OCI-M1 (cell line): ENCODE measurements at places on chromosomes 1 and 21.

DNA sequence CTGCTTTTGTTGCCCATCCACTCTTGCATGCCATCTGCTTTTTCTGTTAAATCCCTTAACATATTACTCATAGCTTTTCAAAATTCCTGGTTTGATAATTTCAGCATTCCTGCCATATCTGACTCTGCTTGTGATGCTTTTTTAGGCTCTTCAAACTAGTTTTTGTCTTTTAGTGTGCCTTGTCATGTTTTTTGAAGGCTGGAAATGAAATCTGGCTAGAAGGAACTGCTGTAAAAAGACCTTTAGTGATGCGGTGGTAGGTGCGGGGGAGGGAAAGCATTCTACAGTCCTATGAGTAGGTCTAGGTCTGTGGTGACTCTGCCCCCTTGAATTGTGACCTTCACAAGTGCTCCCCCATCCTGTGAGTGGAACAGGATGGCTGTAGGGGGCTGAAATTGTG lies 15.0 kb upstream of the S100B start:
- DNase-seq: no peak

DNA sequence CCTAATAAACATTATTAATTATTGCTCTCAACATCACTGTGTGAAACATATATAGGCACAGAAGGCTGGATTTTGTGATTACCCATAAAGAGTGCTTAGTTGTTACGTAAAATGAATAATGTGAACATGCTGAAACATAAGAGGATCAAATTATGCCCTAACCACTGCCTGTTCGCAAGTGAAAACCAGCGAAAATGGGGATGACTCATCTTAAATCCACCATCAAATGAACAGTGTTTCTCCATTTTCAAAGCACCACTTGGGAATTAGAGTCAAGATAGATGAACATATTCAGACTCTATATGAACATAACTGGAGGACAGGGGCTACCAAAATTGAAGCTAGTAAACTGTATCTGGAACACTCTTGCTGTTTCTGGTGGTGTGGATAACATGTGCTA lies 386.2 kb downstream of the HHIPL2 start:
- DNase-seq: no peak

- peak; percentile 45 for DNase-seq
Observed at GRCh38 chr1:215076322-215076721, 6.2 kb upstream of the KCNK2 start.

DNA sequence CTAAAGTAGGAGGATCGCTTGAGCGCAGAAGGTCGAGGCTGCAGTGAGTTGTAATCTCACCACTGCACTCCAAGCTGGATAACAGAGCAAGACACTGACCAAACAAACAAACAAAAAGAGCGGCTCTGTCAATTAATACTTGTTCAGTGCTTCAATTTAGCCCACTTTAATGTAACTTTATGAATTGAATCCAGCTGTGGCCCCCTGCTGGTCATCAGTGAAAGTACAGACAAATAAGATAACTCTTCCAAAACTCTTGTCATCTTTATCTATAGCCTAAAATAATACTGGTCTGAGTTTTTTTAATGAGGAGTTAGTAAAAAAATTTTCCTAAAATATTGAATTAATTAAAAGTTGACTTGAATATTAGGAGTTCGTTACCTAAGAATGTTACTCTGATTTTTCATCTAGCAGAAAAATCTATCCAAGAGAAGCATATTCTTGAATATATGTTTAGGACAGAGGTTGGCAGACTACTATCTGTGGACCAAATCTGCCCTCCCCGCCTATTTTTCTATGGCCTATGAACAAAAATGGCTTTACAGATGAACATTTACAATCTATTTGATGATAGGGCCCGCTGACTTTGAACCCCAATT lies 26.1 kb downstream of the ATP5PF start:
- DNase-seq: peak; percentile 56

GRCh38 chr1:59697150-59697800 lies 117.5 kb upstream of the HOOK1 start:
- peak; percentile 71 for DNase-seq

- DNase-seq: peak; percentile 76
Observed at GRCh38 chr1:192809307-192810252, 741 bp downstream of the RGS2 start.

DNA sequence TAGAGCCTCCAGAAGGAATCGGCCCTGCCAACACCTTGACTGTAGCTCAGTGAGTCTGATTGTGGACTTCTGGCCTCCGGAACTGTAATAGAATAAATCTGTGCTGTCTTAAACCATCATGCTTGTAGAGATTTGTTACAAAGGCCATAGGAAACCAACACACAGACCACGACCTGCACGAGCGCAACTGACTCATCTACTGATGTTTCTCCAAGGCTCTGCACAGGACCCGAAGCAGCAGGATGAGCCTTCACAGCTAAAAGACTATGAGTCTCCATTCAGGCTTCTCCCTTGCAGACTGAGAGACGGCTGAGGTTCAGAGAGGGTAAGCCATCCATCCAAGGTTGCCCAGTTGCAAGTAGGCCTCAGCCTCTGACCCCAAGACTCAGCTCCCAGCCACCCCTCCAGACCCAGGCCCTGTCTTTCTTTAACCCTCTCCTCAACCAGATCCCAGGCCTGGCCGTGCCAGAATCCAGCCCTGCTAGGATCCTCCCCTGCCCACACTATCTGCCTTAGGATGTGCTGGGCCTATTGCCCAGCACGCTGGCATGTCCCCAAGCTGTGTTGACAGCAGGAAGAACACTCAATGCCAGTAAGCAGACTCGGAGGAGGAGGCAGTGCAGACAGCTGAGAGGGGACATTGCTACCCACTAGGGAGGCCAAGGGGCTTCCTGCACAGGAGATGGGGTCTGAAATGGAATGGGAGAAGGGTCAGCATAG lies 109.0 kb downstream of the HMGB4 start:
- no peak for DNase-seq

GRCh38 chr1:169321539-169321938 lies 46.1 kb downstream of the NME7 start:
- peak; percentile 82 for DNase-seq

DNA sequence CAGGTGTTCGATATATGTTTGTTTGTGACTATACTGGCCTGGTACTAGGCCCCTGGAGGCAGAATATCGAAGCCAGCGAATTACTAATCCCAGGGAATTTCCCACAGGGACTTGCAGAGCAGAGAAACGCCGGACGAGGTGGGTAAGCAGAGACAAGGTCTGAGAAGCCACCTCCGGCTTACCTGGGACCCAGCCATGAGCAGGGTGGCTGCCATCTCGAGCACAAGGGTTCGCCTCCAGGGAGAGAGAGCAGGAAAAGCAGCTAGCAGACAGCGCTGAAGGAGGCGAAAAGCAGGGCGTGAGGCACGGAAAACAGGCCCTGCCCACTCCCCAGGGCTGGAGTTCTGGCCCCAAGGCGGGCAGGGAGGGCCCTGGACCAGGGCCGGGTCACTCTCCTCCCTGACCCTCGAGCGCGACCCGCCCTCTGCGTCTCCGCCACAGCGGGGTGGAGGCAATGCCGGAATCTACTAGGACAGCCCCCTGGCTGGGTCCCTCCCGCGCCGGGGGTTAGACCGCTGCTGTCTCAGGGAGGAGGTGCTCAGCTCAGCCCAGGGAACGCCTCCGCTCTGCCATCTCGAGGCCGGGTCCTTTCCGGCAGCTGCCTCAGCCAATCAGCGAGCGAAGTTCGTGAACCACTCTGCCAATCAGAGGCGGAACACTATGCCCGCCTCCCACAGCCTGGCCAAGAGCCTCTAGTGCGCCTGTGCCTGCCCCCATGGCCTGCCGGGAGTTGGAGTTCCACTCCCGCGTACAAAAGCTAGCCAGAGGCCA lies 1.7 kb downstream of the ZNF436 start:
- peak; percentile 99 for DNase-seq

GRCh38 chr1:184986250-184986649 lies 11.9 kb upstream of the NIBAN1 start:
- DNase-seq: peak; percentile 72

DNA sequence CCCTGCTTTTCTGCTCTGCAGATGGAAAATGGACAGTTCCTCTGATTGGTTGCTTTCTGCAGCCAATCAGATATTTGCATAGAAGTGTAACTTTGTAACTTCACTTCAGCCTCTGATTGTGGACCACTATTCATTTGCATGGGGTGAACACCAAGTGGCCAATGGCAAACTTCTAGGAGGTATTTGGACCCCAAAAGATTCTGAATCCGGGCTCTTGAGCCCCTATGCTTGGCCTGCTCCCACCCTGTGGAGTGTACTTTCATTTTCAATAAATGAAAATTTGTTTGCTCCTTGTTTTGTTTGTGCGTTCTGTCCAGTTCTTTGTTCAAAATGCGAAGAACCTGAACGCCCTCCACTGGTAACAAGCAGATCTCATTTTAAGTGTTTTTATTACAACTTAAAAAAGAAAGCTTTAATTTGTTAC lies 6.4 kb upstream of the GSTM4 start:
- DNase-seq: peak; percentile 76

DNA sequence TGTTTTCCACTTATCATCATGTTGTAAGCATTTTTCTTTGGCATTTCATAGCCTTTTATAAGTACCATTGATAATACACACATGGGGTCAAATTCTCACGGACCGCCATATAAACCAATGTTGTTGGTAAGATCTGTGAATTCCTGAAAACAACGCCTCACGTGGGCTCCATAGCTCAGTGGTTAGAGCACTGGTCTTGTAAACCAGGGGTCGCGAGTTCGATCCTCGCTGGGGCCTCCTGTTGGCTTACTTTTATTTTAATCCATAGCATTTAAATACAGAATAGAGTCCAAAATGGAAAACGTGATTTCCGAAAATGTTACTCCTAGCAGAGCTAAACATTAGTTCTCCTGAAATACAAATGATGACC lies 83.1 kb downstream of the HHIPL2 start:
- peak; percentile 96 for DNase-seq

DNA sequence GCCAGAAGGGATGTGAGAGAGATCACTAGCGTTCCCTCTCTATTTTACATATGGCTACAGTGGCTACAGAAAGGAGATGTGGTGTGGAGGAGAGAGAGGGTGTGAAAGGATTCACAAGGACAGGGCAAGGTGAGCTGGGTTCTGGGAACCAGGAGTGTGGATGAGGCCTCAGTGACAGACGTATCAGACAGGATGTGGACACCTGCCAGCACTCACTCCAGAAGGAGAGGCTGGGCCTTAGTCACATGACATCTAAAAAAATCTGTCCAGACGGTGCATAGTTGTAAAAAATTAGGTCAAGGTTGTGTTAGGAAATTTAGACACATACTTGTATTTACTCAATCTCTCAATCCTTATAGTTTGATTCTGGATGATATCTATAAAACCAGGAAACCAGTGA lies 10.6 kb downstream of the TRIM67 start:
- no peak for DNase-seq

DNA sequence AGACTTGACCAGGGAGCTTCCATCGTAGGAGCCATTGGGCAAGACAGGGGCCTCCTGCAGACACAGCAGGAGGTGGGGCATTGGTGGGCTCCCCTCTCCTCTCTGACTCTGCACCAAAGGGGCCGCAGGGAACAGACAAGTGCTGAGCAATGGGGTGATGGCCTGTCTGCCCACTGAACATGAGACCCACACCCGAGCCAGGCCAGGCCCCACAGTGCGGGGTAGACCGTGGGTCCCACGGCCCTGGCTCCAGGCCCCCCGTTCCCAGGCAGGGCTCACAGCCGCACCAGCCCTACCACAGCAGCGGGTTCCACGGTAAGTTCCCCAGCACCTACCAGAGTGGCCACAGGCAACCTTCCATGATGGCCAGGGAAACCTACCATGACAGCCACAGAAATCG lies 45.9 kb downstream of the CHD5 start:
- no peak for DNase-seq

DNA sequence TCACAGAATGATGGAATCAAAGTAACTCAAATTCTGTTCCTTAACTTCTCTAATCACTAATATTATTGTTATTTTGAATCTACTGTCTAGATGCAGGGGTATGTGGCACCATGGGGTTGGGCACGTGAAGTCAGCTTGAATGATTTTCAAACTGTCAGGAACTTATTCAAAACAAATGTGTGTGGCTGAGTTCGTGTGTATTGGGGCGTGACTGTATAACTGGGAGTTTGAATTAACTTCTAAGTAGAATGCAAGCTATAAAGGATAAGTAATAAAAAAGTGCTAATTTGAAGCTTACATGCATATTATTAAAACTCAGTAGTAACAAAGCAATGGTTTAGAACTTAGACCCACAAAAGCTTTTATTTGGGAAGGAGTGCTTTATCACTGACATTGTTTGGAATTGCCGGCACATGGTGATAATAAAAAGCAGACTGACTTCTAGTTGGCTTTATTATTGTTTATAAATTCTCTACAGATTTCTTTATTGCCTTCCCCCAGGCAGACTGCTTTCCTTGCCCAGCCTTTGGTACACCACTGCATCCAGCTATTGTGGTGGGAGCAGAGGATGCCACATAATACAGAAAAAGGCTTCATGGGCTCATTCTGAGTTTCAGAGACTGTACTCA lies 84.3 kb downstream of the TENT5C start:
- no peak for DNase-seq

DNA sequence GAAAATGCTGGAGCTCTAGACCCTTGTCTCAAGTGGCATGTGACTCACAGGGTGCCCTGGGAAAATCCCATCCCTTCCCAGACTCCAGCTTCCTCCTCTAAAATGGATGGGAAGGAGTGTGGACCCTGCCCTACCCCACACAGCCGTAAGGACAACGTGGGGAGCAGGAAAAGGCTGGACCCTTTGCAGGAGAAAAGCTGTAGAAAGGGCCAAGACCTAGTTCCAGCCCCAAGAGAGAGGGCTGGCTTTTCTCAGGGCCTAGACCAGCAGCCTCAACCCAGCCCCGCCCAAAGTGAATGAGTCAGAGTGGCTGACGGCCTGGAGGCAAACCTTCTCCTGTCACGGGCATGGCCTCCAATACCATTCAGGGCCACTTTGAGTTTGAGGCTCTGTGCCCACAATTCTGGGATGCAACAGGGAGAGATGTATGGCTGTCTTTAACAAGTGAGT lies 1.1 kb downstream of the LAMB3 start:
- DNase-seq: peak; percentile 74

DNA sequence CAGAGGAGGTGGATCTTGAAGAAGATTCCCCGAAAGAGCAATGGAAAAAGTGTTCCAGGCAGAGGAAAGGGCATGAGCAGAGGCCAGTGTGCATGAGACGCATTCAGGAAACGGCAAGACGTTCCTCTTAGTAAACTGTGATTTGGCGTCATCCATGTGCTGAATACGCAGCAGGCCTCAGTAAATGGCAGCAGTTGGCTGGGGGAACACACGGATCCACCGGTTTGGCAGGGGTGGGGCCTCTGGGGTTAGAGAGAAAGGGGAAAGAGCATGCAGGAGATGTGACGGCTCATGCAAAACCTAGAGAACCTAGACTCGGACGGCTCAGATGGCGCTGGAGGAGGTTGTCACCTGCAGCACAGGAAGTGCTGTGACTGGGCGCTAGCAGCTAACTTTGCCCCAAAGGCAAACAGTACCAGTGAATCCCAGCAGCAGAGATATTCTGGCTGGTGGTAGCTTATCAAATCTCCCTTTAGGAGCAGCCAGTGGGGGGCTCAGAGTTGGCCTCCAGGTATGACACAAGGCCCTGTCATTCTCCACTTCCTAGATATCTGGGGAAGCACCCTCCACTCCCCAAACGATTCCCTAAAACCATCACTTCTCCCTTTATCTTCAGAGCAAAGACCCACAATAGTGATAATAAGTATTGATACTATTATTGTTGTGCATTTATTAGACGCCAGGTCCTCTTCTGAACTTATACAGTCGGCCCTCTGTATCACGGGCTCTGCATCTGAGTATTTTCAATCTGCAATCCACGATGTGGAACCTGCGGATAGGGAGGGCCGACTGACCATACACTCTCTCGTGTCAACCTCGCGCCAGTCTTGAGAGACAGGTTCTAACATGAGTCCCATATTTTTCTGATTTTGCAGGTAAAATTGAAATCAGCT lies 7.6 kb downstream of the LAPTM5 start:
- DNase-seq: no peak

- DNase-seq: no peak
Observed at GRCh38 chr1:45674478-45674877, 11.9 kb downstream of the GPBP1L1 start.
